ENCODE measurements at places on chromosomes 6 and 20. TPM values are rescaled to one million over a fixed set of nuclear protein-coding genes. Genes with fewer than 3 reads are reported as not detected.

DNA sequence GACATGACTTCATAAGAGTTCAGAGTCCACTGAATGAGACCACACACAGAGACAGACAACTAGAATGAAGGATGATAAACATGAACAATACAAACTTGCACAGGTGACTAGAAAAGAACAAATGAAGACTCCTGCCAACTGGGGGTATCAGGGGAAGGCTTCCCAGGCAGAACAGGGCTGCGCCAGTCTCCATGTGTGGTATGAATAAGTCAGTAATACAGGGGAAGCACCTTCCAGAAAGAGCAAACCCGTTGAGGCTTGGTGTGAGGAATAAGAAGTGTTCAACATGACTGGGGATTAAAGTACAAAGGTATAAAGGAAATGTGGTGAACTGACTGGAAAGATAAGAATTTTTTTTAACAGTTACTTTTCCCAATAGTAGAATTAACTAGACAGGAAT lies 3.7 kb upstream of the SLC17A2 start:
- peaks cover 2% of the 10 kb centered on the region for H3K27me3 ChIP-seq
- no peak overlapping the region for H3K27ac ChIP-seq
- no peak for DNase-seq
- H3K4me3 ChIP-seq = no peak overlapping the region
- H3K36me3 ChIP-seq = no peaks in the 10 kb centered on the region

- H3K4me3 ChIP-seq = no peak overlapping the region
- H3K36me3 ChIP-seq = no peaks in the 10 kb centered on the region
- no peaks in the 10 kb centered on the region for H3K27me3 ChIP-seq
- H3K27ac ChIP-seq = no peak overlapping the region
These were observed 589.8 kb upstream of the CDH4 start for GRCh38 chr20:60662307-60662706.

- peak; percentile 91 for DNase-seq
- H3K4me1 ChIP-seq = peaks cover 3% of the 10 kb centered on the region
- H3K27ac ChIP-seq = no peak overlapping the region
These were observed 252.0 kb downstream of the HIVEP2 start for GRCh38 chr6:142692942-142693341.

GRCh38 chr20:34952671-34953070 lies 2.9 kb downstream of the GSS start:
- no peak overlapping the region for H3K4me3 ChIP-seq
- peaks cover 3% of the 10 kb centered on the region for H3K36me3 ChIP-seq
- no peaks in the 10 kb centered on the region for H3K27me3 ChIP-seq
- DNase-seq = peak; percentile 19

DNA sequence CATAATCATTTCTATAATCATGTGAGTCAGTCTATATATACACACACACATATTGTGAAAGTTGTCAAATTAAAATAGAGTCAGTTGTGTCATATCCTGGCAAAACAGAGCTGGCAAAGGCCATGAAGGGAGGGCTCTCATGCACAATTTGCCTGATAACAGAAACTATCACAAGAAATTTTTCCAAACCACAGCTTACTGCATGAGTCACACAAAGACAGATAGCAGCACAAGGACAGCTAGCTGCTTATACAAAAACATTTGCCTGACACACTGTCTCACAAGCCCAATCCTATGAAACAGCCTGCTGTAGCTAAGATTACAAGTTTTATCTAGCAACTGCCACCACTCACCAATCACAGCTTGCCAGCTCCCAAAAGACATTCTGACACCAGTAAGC lies 848.5 kb upstream of the MAN1A1 start:
- H3K27me3 ChIP-seq = no peaks in the 10 kb centered on the region
- H3K27ac ChIP-seq = no peak overlapping the region
- no peak overlapping the region for H3K4me3 ChIP-seq
- no peaks in the 10 kb centered on the region for H3K4me1 ChIP-seq

DNA sequence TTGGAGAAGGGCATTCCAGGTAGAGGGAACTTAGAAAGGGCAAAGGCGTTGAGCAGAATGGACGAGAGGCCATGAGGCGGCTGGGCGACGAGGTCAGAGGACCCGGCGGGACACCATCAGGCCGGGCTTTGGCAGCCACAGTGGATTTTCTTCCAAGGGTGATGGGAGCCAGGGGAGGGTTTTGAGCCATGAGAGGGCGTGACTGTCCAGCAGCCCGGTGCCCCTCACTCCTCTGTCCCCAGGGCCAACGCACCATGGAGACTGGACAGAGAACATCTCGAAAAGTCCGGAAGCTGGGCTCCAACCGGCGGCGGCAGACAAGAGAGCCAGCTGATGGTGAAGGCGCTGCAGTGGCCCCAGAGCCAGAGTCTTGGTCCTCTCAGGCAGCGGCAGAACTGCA lies 6.4 kb downstream of the RAB44 start:
- DNase-seq = no peak
- H3K36me3 ChIP-seq = no peaks in the 10 kb centered on the region
- no peak overlapping the region for H3K27ac ChIP-seq
- no peak overlapping the region for H3K4me3 ChIP-seq
- no peaks in the 10 kb centered on the region for H3K4me1 ChIP-seq

GRCh38 chr6:137013738-137014602 lies 30.8 kb downstream of the IL20RA start:
- no peaks in the 10 kb centered on the region for H3K36me3 ChIP-seq
- DNase-seq = peak; percentile 60
- no peak overlapping the region for H3K27ac ChIP-seq

DNA sequence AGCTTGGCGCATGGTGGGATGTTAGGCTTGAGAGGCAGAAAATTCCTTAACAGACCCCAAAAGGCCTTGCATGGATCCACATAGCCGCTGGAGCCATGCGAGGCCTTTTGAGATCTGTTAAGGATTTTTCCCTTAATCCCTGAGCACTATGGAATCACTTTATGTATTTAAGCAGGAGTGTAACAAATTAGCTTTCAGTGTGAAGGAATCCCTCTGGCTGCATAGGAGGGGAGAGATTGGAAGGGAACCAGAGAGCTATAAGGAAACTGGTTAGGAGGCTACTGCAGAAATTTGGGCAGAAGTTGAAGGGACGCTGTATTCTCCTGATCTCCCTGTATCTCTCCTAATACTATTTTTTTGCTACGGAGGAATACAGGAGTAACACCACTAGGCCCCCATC lies 23.1 kb upstream of the NEDD9 start:
- H3K36me3 ChIP-seq = no peaks in the 10 kb centered on the region
- H3K4me1 ChIP-seq = peaks cover 16% of the 10 kb centered on the region
- no peak overlapping the region for H3K27ac ChIP-seq
- no peaks in the 10 kb centered on the region for H3K27me3 ChIP-seq
- DNase-seq = no peak
- H3K4me3 ChIP-seq = no peak overlapping the region

DNA sequence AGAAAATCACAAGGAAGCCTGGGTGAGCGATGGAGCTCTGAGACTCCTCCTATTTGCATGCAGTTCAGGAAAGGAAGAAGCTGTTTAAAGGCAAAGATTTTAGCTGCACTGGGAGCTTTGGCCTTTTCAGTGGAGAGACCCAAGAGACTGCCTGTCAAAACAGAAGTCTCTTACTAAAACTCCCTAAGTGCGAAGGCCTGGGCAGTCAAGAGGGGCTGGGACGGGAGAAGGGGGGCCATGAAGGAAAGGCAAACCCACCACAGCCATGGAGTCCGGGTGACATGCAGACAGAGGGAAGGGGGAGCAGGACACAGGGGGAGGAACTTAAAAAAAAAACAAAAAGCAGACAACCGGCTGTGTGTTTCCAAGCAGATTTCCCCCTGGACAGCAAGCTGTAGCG lies 537.6 kb upstream of the NOX3 start:
- no peaks in the 10 kb centered on the region for H3K27me3 ChIP-seq
- DNase-seq = no peak
- H3K4me3 ChIP-seq = no peak overlapping the region

DNA sequence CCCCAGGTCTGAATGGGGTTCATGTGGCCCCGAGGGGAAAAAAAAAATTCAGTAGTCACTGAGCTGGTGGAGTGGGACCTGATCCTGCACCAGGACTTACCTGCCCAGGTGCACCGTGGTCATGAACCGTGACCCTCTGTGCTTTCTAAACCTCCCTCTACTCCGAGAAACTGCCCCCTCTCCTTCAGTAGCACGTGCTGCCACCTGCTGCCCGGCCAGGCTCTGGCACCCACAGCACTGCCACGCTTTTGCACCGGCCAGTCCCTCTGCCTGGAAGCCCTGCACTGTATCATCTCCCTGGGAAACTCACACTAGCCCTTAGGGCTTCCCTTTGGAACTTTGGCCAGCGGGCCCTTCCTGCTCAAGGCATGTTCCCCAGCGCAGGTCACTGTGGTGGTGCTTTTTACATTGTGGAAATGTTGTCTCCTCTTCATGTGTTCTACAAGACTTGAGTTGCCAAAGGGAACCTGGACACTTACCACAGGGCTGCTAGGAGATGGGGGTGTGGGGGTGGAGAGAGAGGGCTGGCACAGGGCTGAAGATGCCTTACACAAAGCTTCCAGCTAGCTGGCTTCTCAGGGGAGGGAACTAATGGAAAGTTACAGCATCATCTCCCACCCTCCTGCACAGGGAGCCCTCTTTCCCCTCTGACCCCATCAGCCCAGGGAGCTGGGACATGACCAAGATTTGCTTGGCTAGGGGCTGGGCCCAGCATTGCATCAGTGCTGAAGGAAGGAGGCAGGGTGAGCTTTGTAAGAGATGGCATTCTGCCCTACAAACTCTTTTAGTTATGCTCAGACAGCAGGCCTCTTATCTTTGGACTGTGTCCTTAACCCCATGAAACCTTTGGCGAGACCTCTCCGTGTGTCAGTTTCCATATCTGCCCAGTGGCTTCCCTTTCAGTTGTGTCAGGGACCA lies 2.5 kb upstream of the PTPRT start:
- no peak overlapping the region for H3K4me3 ChIP-seq
- H3K27ac ChIP-seq = no peak overlapping the region
- H3K27me3 ChIP-seq = peaks cover 18% of the 10 kb centered on the region
- no peak for DNase-seq
- H3K4me1 ChIP-seq = no peaks in the 10 kb centered on the region

DNA sequence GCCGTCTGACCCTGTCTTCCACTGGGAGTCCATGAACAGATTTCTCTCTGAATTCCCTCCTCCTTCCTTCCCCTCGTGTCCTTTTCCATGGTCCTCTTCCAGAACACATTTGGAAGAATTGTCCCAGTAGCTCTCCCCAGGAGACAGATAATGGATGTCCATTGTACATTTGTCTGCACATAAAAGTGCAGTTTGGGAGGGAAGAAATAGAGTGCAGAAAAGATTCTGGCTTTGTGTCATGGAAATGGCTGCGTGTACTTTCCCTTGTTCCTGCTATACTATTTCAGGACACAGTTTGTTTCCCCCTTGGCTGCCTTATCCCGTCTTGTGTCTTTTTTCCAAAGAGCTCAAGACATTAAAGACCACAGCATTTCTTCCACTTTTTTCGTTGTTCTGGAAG lies 127.6 kb downstream of the SYNDIG1 start:
- H3K27ac ChIP-seq = no peak overlapping the region
- no peaks in the 10 kb centered on the region for H3K36me3 ChIP-seq

GRCh38 chr20:6426287-6426891 lies 303.6 kb upstream of the FERMT1 start:
- H3K36me3 ChIP-seq = no peaks in the 10 kb centered on the region
- H3K4me3 ChIP-seq = no peak overlapping the region
- H3K27ac ChIP-seq = no peak overlapping the region
- H3K4me1 ChIP-seq = no peaks in the 10 kb centered on the region

DNA sequence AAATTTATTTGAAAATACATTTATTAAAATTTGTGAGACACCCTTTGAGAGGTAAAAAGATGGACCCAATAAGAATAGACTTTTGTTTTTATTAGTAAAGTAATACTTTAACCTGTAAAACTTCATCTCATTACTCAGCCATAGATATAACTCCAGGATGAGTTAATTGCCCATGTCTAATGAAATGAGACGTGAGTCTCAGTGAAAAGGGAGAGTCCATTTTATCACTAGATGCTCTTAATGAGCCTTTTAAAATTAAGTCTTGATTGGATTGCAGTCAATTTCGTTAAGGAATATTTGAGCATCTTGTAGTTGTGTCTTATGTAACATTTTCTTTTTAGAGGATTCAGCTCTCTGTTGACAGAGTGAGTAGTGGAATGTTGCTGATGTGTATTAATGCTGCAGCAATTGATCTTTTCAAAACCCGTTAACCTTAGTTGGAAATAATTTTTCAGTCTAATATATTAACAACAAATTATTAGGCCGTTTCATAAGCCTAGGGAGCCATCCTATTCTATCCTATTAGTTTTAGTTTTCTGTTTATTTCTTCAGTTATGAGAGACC lies 77.3 kb downstream of the QKI start:
- no peak for DNase-seq
- H3K4me1 ChIP-seq = peaks cover 1% of the 10 kb centered on the region
- no peaks in the 10 kb centered on the region for H3K36me3 ChIP-seq
- no peak overlapping the region for H3K27ac ChIP-seq

GRCh38 chr6:43405354-43405753 lies 22.0 kb upstream of the ABCC10 start:
- no peak overlapping the region for H3K4me3 ChIP-seq
- DNase-seq = no peak
- no peaks in the 10 kb centered on the region for H3K4me1 ChIP-seq
- H3K36me3 ChIP-seq = no peaks in the 10 kb centered on the region

DNA sequence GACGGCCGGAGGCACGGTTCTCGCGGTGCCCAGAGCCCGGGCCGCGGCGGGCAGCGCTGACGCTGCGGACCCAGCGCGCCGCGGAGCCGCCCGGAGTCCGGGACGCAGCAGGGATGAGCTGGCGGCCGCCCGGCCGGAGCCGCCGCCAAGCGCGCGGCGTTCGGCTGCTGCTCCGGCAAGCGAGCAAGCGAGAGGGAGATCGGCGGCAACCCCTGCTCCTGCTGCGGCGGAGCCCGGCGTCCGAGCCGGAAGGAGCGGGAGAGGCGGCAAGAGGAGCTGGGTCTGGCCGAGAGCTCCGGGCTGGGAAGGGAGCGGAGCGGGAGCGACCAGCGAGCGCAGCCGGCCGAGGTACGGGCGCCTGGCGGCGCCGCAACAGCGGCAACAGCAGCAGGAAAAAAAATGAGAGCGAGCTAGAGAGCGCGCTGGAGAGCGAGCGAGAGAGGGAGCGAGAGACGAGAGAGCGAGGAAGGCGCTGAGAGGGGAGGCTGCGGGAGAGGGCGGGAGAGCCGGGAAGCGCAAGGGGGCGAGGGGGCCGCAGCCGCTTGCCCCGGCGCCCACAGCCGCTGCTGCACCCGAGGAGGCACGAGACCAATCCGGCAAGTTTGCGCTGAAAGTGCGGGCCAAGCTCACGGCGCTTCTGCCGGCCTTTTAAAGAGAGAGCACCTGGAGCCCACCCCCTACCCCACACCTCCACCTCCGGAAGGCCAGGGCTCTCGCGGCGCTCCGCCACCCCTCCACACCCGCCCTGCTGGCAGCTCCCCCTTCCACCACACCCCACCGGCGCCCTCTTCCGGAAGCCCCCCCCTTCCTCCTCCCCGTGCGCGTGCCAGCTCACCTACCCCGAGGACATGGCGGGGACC lies 496 bp downstream of the GRM4 start:
- no peak overlapping the region for H3K27ac ChIP-seq
- H3K27me3 ChIP-seq = peaks cover 88% of the 10 kb centered on the region
- no peaks in the 10 kb centered on the region for H3K36me3 ChIP-seq
- peak; percentile 46 for DNase-seq

- no peak overlapping the region for H3K4me3 ChIP-seq
- peaks cover 13% of the 10 kb centered on the region for H3K4me1 ChIP-seq
- H3K36me3 ChIP-seq = no peaks in the 10 kb centered on the region
- H3K27me3 ChIP-seq = no peaks in the 10 kb centered on the region
- H3K27ac ChIP-seq = no peak overlapping the region
- no peak for DNase-seq
These were observed 73.8 kb upstream of the CD93 start for GRCh38 chr20:23159947-23160318.

Gene RRAGD
- total RNA-seq = not detected

Gene TM9SF4
- 35.3 TPM for total RNA-seq

Gene SLC22A23
- 0.56 TPM for total RNA-seq

Gene RHAG
- total RNA-seq = not detected

Gene NKX2-4
- not detected for total RNA-seq

Gene SIRPD
- not detected for total RNA-seq

Gene HAO1
- not detected for total RNA-seq

Gene IL17F
- total RNA-seq = not detected
